ENCODE measurements at places on chromosomes 7 and 10. TPM values are rescaled to one million over a fixed set of nuclear protein-coding genes. Genes with fewer than 3 reads are reported as not detected.

The KNDC1 gene
- polyA plus RNA-seq: 1.1 TPM

The RBP4 gene
- polyA plus RNA-seq: not detected

The HIBADH gene
- 43.9 TPM for polyA plus RNA-seq

The NPC1L1 gene
- 0.03 TPM for polyA plus RNA-seq

The CALML3 gene
- not detected for polyA plus RNA-seq

The PTN gene
- 187 TPM for polyA plus RNA-seq

The CALCR gene
- polyA plus RNA-seq: not detected

The GPR37 gene
- polyA plus RNA-seq: 3.8 TPM

DNA sequence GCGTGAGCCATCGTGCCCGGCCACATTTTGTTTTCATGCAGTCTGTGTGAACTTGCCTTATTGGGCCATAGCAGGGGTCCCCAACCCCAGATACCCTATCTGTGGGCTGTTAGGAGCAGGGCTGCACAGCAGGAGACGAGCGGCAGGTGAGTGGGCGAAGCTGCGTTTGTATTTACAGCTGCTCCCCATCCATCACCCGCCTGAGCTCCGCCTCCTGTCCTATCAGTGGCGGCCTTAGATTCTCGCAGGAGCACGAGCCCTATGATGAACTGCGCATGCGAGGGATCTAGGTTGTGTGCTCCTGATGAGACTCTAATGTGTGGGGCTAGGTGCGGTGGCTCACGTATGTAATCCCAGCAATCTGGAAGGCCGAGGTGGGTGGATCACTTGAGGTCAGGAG is 293.9 kb downstream of the CAMK1D start:
- no peak for DNase-seq

- DNase-seq: no peak
Measured at GRCh38 chr7:108294595-108294994, 161.6 kb downstream of the NRCAM start.

GRCh38 chr10:21496343-21497176 is 28.9 kb downstream of the SKIDA1 start:
- peak; percentile 25 for DNase-seq

- DNase-seq: peak; percentile 44
Measured at GRCh38 chr7:149662591-149663095, 110.7 kb downstream of the ZNF467 start.

GRCh38 chr10:23280419-23281043 is 64.1 kb downstream of the C10orf67 start:
- no peak for DNase-seq

DNA sequence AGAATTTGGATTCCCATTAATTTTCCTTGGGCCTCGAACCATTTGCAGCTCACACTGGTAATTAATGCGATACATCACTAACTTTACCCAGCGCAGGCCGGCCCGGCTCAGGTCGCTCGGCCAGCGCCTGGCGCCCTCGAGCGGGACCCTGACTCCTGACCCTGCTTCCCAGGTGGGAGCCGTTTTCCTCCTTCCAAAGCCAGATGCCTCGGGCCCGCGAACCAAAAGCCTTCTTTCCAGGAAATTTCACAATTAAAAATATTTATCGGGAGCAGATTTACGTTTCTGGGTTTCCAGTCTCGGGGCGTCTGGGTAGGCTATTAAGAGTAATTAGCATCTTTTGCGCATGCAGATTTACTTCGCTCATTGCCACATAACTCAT is 12.2 kb downstream of the LBX1 start:
- DNase-seq: no peak

- DNase-seq: peak; percentile 90
Measured at GRCh38 chr7:6729492-6730342, 23.0 kb upstream of the ZNF12 start.

DNA sequence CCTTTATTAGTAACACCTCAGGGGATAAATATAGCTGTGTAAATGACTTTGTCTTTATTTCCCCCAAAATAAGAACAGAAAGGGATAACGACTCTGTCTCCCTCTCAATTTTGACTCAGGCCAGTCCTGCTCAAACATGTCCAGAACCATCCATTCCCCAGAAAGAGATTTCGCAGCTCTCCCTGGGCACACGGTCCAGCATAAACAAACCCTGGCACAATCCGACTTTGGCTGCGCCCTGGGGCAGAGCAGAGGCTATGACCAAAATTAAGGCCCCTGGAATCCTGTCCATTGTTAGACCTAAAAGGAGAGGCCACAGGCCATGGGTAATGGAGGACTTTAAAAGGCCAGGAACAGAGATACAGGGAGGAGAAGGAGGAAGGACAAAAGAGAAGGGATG is 99.1 kb downstream of the PRPF18 start:
- no peak for DNase-seq

- no peak for DNase-seq
Measured at GRCh38 chr7:41060796-41061195, 642.1 kb downstream of the INHBA start.

DNA sequence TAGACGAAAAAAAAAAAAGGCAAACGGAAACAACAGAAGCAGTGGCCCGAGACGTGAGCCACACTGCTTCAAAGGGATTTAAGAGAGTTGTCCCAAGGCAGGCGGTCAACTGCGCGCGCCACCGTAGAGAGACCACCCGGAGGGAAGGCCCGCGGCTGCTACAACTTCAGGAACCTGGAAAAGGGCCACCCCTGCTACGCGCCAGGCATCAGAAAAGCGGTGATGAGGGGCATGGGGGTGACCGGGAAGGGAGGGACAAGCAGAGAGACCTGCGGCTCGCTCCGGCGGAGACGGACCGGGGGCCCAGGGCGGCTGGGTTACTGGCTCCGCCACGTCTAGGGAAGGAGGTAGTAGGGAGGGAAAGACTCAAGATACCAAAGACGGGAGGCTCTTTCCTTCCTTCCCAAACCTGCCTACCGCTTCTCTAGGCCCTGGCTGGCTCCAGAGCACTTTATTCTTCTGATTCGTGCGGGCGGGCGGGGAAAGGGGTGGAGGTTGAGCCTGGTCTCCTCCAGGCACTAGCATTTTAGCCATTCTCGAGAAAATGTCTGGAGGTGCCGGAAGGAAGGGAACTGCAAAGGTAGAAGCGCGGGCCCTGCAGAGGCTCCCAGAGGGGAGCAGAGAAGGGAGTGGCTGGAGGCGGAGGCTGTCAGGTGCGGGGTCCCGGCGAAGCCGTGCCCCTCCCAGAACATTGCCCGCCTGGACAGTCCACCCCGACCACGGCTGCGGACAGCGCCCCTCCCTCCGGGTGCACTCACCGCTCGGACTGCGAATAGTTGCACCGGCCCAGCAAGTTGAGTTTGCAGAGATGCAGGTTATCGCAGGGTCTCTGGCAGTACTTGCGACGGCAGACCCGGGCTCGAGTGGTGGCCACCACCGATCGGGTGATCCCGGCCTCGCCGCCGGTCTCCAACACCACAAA is 993 bp downstream of the ZC3HAV1 start:
- peak; percentile 4 for DNase-seq

- peak; percentile 43 for DNase-seq
Measured at GRCh38 chr7:78130446-78131215, 332.1 kb downstream of the PHTF2 start.

DNA sequence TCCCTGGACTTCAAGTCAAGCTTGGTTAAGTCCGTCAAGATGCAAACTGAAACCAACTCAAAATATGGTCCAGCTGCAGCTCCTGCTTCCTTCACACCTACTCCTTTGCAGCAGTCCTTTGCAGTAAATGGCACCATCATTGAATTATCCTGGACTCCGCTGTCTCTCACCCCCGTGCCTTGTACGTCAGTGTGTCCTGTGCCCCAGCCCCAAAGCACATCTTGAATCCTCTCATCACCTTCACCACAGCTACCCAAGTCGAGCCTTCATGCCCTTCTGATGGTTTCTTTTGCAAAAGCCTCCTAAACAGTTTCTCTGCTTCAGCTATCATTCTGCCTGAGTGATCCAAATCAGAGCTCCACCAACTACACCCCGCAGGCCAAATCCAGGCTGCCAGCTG is 88.4 kb upstream of the LEP start:
- DNase-seq: no peak

- DNase-seq: no peak
Measured at GRCh38 chr10:43134126-43134905, 3.9 kb upstream of the CSGALNACT2 start.

- DNase-seq: no peak
Measured at GRCh38 chr7:157431951-157432540, 95.2 kb downstream of the DNAJB6 start.

DNA sequence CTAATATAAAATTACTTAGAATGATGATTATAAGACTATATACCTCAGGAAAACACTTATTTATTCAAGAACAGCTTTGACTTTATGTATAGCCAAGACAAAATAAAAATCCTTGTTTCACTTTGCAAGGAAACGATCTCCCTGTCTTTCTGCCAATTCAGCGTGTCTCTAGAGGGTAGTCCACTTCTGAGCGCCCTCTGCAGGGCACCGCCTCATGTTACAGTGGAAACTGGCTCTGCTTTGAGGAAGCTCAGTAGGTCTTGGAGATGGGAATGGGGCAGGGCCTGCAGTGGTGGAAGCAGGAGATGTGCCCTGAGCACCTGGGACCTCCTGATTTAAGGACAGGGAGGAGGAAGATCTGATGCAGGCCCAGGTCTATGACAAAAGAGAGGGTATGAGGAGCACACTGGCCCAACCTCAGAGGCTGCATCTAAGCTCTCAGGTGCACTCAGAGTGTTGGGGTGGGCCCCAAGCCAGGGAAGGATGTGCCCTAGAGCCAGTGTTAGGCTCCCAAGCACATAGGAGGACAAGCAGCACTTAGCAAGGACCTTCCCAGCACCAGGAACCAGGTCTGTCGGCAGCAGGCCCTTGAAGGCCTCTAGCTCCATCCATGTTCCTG is 481.0 kb downstream of the TNS3 start:
- peak; percentile 43 for DNase-seq

- DNase-seq: no peak
Measured at GRCh38 chr7:12583922-12584321, 13.4 kb downstream of the SCIN start.

Measured in IMR-90 (cell line).